Activated naive CD4-positive, alpha-beta T cell treated with anti-CD3 and anti-CD28 coated beads for 36 hours (primary cell): ENCODE measurements at places on chromosomes 5 and 9. TPM values are rescaled to one million over a fixed set of nuclear protein-coding genes. Genes with fewer than 3 reads are reported as not detected.
A peak's percentile ranks its signal among the peaks of the same experiment; 100 is the strongest.

The TRPM3 gene
- total RNA-seq, result not detected

The ARL10 gene
- 5.1 TPM for total RNA-seq

The PDGFRB gene
- total RNA-seq, result 0.14 TPM

DNA sequence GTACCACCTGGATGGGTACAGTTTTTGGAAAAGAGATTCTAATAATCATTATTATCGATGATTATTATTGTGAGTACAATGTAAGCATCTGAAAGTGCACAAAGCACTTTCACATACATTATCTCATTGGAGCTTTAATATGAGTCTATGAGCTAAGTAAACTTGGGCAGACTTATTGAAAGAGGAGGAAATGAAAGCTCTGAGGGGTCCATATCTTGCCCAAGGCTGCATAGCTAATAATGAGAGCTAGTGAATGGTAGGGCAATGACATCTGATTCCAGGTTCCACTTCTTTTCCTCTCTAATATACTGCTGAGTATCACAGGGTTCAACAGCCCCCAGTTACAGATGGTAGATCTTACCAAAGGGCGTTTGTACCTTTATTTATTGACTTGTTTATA is 26.1 kb downstream of the TIMD4 start:
- no peak for DNase-seq

DNA sequence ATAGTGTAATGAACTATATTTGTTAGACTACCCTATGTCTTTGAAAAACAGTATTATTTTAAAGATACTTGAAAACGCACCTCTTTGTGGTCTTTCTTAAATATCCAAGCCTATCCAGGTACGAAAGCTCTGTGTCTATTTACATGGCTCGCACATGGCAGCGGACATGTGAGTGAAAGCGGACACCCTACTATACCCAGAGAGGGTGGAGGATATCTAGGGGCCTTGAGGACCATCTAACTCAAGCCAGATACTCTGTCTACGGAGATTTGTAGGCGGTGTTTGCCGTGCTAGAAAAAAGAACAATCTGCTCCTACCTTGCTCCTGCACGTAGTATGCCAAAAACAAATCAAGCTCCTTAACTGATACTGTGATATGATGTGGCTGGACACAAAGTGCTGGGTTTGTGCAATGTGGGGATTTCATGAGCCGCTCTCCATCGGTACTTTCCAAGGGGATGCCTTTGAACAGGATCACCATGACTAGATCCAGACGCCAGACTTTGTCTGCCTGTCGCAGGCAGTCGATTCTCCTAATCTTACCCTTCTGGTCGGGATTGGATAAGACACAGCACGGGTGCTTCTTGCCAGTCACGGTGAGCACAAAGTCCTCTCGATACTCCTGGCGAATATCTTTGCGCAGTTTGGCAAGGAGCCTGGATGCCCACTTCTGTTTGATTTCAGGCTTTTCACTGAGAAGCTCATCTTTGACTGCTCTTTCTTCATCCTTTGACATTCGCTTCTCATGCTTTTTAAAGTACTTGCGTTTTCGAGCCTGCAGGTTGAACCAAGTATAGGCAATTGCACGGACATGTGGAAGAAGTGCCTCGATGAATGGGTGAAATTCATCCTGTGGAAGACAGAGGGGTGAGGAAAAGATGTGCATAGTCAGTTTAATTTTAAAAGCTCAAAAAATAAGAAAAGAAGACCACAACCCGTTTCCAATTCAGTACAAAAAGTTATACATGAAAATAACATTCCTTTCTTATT is 7.0 kb downstream of the NFIB start:
- no peak for DNase-seq

DNA sequence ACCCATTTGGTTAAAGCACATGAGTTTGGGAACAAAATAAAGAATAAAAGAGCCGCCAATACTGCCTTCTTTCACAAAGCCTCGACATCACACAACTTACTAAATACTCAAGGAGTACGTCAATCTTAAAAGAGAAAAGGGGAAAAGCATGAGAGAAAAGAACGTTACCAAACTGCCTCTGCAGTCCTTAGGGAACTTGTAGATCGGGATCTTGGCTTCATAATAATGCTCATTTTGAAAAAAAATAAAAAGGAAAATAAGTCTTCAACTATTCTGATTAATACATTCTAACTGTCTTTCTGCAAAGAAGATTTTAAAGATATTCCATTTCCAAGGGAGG is 618.4 kb downstream of the PDE4D start:
- DNase-seq, result no peak

DNA sequence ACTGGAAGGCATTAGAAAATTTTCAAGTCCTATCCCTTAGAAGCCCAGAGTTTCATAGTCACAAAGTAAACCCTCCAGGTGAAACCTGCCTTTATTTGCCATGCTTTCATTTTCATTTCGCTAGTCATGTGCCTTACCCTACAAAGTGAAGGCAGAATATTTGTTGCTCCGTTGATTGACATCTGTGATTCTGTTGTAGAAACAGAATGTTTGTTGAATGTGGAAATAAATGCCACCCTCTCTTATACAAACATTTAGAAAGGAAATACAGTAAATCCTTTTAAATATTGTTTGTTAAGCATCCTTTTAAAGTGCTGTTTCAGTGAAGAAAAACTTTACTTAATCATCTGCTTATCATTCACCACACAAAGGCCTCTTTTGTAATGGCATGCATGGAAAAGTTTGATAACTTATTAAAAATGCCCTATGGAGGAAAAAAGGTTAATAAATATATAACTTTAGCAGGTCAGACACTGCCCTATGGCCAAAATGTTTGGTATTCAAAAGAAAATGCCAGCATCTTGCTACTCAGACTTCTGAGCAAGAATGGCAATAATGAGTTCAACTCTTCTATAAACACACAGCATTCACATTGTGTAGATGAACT is 34.3 kb upstream of the CAST start:
- DNase-seq, result no peak

DNA sequence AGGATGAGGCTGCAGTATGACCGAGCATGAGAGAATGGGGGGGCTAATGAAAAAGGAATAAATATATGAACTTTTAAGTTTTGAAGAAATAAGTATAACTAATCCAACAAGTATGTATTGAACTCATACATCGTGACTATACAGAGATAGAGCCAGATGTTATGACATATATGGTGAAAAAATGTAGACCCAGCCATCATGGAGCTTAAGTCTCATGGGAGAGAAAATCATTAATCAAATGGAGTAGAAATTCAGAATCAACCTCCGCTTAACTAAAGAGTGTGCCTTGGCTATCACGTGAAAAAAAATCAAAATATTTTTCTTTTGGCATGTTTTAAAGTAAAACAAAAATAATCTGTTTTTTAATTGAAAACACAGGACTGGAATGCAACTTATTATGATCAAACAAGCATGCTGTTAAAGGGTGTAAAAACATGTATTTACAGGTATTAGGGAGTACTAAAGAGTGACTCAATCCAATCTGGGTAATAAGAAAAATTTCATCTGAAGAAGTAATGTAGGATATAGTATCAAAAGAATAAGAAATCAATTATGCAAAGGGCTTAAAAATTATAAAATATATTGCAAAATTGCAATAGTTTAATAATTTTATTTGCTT is 868.5 kb upstream of the NUDT12 start:
- DNase-seq, result no peak

GRCh38 chr9:123361731-123362510 is 5.9 kb downstream of the CRB2 start:
- no peak for DNase-seq

- DNase-seq, result peak; percentile 68
Observed at GRCh38 chr5:10595672-10596309, 31.9 kb downstream of the ANKRD33B start.

GRCh38 chr5:145947581-145947980 is 11.2 kb downstream of the SH3RF2 start:
- no peak for DNase-seq

GRCh38 chr5:180563994-180564393 is 27.3 kb downstream of the SCGB3A1 start:
- peak; percentile 30 for DNase-seq

DNA sequence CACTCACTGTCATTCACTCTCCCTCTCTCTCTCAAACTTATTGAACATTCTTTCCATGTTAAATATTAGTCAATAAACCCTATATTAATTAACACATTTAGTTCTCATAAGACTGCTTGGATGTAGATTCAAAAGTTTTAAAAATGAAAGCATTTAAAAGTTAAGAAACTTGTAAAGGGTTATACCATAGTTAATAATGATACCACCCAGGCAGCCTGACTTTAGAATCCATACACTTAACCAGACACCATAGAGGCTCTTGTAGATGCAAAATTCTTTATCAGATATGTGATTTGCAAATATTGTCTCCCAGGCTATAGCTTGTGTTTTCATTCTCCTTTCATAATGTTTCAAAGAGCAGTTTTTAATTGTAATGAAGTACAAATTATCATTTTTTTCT is 335.8 kb upstream of the ACTBL2 start:
- DNase-seq, result no peak

DNA sequence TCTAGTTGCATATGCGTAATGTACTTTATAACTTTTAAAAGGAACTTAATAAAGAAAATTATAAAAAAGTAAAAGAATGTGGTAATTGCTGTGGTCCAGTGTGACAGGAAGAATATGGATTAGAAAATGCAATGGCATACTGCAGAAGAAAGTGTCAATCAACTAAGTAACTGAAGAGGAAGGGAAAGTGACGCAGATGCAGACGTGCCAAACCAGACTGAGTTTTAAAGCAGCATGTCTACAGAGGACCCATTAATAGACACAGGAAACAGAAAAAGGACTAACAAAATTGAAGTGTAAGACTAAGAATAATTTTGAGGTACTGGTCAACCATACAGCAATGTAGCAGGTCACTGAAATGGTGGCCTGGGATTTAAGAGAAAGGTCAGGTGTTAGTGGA is 73.3 kb downstream of the DPYSL3 start:
- DNase-seq, result no peak

GRCh38 chr9:4027606-4028005 is 272.3 kb downstream of the GLIS3 start:
- no peak for DNase-seq

DNA sequence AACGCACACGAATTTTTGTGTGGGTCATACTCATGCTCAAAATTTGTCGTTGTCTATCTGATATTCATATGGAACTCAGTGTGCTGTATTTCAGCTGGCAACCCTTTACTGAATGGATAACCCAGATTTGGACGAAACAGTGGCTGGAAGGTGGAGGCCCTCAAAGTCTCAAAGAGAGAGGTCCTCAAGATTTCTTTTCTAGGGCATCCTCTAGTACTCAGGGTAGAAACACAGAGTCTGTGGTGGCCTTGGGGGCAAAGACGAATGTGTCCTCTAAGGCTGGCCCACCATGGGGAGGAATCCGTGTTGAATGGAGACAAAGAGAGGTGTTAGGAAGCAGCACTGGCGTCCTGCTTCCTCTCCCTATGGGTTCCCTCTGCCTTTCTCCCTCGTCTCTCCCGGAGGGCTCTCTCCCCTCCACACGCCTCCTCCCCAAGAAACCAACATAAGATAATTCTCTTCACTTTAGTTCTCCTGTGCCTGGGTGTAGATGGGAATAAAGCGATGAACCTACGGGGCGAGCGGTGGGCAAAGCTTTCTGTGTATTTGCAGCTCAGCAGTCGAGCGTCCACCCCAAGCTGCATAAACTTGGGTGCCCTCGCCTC is 333.7 kb downstream of the CWC27 start:
- DNase-seq, result no peak
